ENCODE measurements at places on chromosomes 1 and 21.

DNA sequence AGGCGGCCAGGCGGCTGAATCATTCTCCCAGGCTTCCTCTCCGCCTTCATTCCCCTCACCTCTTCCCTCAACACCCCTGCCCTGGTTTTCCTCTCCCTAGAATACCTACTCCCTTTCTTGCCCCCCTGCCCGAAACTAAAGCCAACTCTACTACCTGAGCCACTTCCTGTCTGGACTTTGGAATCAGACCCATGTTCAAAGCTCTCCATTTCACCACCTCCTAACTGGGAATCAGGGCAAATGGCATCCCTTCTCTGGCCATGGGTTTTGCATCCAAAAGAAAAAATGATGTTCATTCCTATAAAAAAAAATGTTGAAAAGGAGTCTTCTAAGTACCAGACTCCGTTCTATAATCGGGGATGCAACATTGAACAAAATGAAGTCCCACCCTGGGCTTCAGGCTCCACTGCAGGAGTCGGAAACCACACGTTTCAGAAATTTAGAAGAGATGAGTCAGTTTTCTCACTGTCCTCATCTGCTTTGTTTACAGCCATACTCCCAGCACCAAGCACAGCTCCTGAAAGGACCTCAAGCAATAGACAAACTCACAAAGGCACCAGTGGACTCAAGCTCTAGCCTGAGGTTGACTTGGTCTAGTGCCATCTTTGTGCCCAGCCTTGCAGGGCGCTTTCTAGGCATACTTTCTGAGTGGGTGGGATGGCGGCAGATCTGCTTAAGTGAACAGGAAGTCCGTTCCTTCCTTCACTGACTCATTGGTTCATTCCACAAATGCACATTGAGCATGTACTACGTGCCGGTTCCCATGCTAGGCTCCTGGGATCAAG, 176.2 kb downstream of the IGSF21 start:
- peak; percentile 46 for DNase-seq

- peak; percentile 72 for DNase-seq
Measured at GRCh38 chr1:210700511-210700910, 371.8 kb downstream of the HHAT start.

GRCh38 chr1:247747616-247748015, 325 bp downstream of the OR14A2 start:
- peak; percentile 49 for DNase-seq

- peak; percentile 89 for DNase-seq
Measured at GRCh38 chr1:10686404-10687040, 109.9 kb downstream of the CASZ1 start.

GRCh38 chr1:3653286-3653618, 936 bp downstream of the TP73 start:
- no peak for DNase-seq

DNA sequence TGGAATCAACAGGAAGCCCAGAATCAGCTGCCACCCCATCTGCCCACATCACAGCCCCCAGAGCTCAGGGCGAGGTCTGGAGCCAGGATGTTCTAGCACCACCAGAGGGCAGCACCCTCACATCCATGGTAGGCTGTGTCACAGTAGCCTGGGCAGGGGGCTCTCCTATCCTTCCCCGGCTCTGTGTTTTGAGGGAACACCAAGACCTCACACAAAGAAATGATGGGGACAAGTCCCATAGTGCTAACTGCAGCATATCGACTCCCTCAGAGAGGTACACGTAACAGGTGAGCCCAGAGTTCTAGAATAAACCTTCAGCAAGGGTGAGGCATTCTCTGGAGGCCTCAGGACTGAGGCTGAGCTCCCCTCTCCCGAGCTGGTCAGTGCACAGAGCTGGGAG, 2.3 kb upstream of the KCNC4 start:
- peak; percentile 39 for DNase-seq

DNA sequence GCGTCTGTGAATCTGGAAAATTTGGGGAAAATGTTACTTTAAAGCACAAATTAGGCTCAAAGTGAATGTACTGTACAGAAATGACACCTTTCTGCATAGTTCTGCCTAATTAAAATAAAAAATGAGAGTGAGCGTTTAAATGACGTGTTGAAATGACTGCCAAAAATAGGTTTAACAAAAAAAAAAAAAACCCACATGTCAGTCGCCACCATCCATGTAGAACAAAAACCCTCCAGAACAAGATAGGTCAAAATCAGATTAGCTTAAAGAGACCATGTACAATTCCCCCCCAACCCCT, 745 bp downstream of the PARP1 start:
- DNase-seq = no peak

DNA sequence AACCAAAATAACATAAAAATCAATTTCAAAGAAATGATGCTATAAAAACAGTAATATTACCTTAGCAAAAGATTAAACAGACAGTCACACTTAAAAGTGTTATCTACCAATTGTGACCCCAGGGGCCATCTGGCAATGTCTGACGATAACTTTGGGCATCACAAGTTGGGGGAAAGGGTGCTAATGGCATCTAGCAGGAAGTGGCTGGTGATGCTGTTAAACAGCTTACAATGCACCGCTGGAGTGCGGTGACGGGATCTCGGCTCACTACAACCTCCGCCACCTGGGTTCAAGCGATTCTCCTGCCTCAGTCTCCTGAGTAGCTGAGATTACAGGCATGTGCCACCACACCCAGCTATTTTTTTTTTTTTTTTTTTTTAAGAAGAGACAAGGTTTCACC, 27.6 kb downstream of the NUP133 start:
- DNase-seq = no peak

GRCh38 chr1:44412601-44413000, 7.5 kb downstream of the RNF220 start:
- no peak for DNase-seq

GRCh38 chr1:151816548-151817352, 11.5 kb upstream of the LINGO4 start:
- DNase-seq = no peak

DNA sequence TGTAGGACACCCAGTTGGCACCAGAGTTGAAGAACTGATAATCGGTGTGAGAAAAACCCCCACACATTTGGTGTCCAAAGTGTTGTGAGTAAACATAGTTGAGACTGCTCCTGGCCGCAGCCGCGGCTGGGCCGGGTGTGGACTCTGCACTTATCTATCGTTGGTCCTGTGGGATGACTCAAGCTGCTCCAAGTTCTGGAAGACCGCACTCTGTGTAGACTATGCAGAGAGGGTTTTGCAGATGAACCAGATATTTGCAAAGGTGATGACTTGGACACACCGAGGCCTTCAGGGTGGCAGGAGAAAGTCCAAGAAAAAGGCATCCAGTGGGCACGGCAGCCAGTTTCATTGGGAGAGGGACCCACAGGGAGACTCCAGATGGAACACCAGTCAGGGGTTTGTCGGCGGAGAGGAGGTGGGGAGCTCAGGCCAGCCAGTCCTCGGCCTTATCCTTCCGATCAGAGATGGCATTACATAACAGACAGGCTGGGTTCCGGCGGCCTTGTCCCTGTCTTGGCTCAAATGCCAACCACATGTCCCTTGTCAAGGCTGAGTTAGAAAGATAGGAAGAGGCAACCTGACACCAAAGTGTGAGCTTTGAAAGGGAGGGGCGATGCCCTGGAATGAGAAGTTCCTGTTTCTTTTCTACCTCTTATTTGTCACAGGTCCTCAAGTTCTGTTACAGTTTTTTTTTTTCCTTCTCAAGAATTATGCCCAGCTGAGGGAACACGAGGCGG, 21.1 kb downstream of the C2CD2 start:
- peak; percentile 96 for DNase-seq

GRCh38 chr1:119141020-119141424, 569 bp upstream of the WARS2 start:
- DNase-seq = peak; percentile 41

DNA sequence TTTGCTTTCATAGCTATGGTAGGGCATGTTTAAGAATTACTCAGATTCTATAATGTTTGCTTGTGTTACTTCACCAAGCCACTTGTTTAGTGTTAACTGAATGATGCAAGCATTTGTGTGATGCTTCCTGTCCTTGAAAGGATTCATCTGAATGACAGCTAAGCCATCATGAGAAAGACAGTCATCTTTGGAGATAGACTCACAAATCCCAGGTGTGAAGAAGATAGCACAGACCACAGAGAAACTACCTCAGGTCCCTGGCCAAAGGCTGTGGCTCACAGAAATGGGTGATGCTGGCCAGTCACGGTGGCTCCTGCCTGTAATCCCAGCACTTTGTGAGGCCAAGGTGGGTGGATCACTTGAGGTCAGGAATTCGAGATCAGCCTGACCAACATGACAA, 321.4 kb downstream of the DPYD start:
- no peak for DNase-seq

GRCh38 chr1:201552941-201553351, 14.0 kb downstream of the NAV1 start:
- peak; percentile 90 for DNase-seq

- peak; percentile 53 for DNase-seq
Measured at GRCh38 chr1:51518586-51519047, 449 bp downstream of the EPS15 start.

GRCh38 chr1:224789311-224789710, 140.2 kb upstream of the DNAH14 start:
- DNase-seq = no peak

DNA sequence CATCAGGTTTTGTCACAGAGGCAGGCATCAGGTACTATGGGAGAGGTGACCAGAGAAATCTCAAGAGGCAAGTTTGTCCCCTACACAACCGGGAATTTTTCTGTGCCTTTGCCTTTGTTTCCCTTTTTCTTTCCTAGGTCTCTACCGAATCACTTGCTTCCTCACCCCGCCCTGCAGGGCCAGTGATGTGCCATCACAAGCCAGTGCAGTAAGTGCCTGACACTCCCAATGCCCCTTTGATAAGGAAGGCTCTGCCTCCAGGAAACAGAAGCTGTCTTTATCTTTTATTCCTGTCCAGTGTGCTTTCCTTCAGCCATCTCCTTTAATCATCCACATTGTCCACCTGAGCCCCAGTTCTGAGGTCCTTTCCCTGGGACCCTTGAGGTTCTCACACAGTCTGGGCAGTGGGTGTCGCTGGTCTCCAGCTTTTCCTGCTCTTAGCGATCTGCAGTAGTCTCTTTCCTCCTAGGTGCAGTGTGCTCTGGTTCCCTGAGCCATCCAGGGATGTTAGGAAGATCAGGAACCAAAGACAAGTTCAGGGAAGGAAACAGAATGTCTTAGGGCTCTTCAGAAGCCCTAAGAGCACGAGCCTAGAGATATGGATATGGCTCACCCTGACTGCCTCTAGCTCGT, 36.6 kb downstream of the GJA5 start:
- DNase-seq = peak; percentile 54

DNA sequence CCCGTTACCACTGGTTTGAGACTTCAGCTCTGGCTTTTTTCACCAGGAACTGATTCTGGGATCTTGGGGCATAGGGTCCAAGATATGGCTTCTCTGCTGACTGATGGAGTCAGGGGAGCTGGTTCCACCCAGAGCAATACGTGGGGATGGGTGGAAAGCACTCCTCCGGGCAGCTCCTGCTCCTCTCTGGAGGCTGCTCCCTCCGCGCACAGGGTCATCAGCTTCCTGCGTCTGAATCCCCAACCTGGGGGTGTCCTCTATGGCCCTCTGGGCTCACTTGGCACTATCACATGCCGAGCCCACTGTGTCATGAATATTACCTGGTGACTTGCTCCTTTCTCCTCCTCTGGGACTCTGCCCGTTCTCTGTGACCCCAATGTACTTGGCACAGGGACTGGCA, 405.4 kb upstream of the VAMP3 start:
- no peak for DNase-seq

GRCh38 chr1:115727706-115728249, 40.7 kb downstream of the CASQ2 start:
- DNase-seq = peak; percentile 43

GRCh38 chr21:35619184-35619583, 441.1 kb downstream of the SETD4 start:
- DNase-seq = peak; percentile 96

DNA sequence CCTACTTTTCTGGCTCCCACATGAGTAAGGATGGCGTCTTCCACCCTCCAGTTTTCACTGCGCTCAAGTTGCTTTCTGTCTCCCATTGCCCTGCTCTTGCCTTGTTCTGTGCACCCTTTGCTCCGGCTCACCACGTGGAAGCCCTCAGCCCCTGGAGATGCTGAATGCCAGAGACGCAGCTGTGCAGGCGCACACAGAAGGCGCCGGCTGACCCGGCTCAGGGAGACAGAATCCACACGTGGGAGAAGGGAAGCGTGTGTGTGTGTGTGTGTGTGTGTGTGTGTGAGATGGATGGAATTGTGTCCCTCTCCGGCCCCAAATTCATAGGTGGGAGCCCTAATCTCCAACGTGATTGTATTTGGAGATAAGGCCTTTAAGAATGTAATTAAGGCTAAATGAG, 118.2 kb upstream of the ERRFI1 start:
- DNase-seq = no peak

DNA sequence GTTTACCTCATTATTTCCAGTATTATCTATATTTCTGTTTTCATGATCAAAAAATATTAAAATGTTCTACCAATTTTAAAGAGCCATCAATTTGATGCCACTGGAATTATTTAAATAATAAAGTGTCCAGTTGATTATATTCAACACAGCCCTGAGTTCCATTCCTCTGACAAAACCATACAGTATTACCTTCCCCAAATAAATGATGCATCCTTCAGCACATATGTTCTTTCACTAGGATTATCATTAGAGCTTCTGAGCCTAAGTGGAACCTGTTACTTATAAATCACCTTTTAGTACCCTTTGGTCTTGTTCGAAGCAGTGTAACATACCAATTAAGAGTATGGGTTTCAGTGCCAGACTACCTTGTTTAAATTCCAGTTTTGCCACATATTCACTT, 17.3 kb upstream of the PLEKHO1 start:
- DNase-seq = no peak

GRCh38 chr1:200464784-200465400, 55.1 kb upstream of the ZNF281 start:
- no peak for DNase-seq

DNA sequence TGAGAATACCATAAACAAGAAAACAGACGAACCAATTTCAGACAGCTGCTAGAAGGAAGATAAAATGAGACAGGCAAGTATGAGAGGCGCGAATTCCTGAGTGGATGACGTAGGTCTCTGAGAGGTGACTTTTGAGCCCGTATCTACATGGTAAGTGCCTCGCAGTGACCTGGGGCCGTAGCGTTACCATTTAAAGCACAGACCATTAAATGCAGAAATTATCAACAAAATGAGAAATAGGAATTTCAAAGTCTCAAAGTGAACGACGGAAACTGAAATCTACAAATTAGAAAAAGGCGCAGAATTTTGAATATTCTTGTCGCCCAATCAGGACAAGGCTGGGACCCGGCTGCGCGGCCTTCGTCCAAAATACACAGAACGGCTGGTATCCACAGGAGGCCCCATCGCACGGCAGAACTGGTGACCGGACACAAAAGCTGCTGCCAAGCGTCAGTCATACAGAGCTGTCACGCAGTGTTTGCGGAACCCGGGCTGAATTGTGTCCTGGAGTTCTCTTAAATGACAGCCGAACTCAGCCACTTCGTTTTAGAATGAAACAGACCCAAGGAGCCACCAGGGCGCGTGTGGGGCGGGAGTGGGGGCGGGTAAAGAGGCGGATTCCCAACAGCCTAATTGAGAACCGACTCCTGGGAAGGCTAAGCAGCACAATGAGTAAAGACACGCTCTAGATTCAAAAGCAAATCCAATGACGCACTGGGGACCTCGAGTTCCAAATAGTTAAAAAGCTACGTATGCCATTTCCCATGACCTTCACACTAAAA, 13.8 kb upstream of the BOLA1 start:
- peak; percentile 90 for DNase-seq

Data from M059J (cell line).